GM23338 (cell line): ENCODE measurements at places on chromosomes 7 and 10.

GRCh38 chr7:150332852-150333635 lies 8.4 kb downstream of the RARRES2 start:
- DNase-seq, result no peak

GRCh38 chr10:22453948-22454591 lies 108.8 kb downstream of the SPAG6 start:
- no peak for DNase-seq

- DNase-seq, result peak; percentile 67
These were observed 1.4 kb upstream of the UFSP1 start for GRCh38 chr7:100890653-100891567.

GRCh38 chr10:113524120-113524519 lies 28.7 kb upstream of the HABP2 start:
- DNase-seq, result peak; percentile 62

GRCh38 chr10:88226071-88226659 lies 357.0 kb downstream of the RNLS start:
- DNase-seq, result no peak

- no peak for DNase-seq
These were observed 43.5 kb downstream of the VWA2 start for GRCh38 chr10:114282526-114282925.

- DNase-seq, result no peak
These were observed 3.0 kb downstream of the IRF5 start for GRCh38 chr7:128940494-128941322.

GRCh38 chr7:83301416-83301815 lies 138.7 kb upstream of the PCLO start:
- no peak for DNase-seq

DNA sequence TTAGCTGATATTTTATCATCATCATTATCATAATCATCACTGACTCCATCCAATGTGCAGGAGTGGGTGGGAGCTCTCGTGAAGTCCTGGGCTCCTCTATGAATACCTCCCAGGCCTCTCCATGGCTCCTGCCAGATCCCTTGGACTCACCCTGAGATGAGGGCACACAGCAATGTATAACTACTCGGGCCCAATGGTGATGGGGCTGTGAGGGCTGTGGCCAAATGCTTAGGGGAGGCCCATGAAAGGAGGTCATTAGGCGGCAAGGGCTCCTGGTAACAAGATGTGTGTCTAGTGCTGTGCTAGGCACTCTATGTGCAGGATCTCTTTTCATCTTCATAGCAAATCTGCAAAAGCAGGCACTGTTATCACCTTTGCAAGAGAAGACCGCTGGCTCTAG lies 270.9 kb downstream of the GLRX3 start:
- DNase-seq, result no peak

- DNase-seq, result no peak
These were observed 381.0 kb upstream of the NRP1 start for GRCh38 chr10:33715303-33715975.

DNA sequence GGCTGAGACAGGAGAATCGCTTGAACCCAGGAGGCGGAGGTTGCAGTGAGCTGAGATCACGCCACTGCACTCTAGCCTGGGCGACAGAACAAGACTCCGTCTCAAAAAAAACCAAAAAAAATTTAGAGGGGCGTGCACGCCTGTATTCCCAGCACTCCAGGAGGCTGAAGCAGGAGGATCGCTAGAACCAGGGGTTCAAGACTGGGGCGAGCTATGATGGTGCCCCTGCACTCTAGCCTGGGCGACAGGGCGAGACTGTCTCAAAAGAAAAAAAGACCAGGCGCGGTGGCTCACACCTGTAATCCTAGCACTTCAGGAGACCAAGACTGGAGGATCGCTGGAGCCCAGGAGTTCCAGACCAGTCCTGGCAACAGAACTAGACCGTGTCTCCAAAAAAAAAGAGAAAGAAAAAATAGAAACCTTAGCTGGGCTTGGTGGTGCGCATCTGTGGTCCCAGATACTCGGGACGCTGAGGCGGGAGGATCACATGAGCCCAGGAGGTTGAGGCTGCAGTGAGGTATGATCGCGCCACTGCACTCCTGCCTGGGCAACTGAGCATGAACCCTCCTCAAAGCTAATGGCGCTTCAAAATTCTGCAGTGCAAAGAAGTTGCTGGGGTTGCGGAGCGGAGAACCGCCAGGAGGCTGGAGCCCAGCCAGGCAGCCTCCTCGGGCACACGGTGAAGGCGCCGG lies 382 bp upstream of the MBLAC1 start:
- no peak for DNase-seq

DNA sequence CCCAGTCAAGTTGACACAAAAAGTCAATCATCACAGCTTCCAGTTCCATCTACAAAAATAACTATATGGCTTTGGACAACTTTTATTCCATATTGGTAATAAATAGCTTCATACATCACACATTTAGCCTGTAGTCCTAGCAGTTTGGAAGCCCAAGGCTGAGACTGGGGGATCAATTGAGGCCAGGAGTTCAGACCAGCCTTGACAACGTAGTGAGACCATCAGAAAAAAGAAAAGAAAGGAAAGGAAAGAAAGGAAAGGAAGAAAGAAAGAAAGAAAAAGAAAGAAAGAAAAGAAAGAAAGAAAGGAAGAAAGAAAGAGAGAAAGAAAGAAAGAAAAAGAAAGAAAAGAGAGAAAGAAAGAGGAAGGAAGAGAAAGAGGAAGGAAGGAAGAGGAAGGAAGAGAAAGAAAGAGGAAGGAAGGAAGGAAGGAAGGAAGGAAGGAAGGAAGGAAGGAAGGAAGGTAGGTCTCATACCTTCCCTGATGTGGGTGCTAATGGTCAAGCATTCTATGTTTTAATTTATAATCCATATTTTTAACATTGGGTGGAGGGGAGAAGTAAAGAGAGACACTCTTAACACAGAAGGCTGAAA lies 37.8 kb downstream of the CAV1 start:
- no peak for DNase-seq

GRCh38 chr7:150326657-150327268 lies 3.4 kb upstream of the ACTR3C start:
- DNase-seq, result no peak

GRCh38 chr7:70237256-70237655 lies 639.0 kb downstream of the AUTS2 start:
- DNase-seq, result no peak

GRCh38 chr7:100573691-100574361 lies at the start of gene SAP25:
Gene SAP25 (minus strand): TSS chr7:100573900. CDS start chr7:100573742, 158 bp downstream.
- DNase-seq, result peak; percentile 80

- DNase-seq, result no peak
These were observed 130.3 kb upstream of the ASAH2 start for GRCh38 chr10:50381642-50382041.

GRCh38 chr10:15118615-15119014 lies 21.5 kb downstream of the RPP38 start:
- DNase-seq, result no peak

DNA sequence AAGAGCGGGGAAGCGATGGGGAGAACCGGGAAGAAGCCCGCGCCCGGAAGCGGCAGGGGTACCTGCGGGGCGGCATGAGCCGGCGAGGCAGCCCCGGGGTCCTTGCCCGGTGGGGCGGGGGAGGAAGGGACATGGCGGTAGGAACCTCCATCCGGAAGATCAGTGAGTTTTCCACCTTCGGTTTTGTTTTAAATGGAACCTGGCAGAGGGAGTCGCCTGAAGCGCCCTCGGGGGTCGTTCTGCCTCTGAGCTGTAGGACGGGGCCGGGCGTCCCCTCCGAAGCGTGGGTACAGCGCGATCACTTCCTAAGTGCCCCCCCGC lies 471 bp downstream of the PFKP start:
- DNase-seq, result peak; percentile 47

GRCh38 chr10:121064491-121064890 lies 213.3 kb downstream of the WDR11 start:
- DNase-seq, result no peak

GRCh38 chr7:107167483-107168232 lies 1.1 kb upstream of the HBP1 start:
- peak; percentile 78 for DNase-seq

DNA sequence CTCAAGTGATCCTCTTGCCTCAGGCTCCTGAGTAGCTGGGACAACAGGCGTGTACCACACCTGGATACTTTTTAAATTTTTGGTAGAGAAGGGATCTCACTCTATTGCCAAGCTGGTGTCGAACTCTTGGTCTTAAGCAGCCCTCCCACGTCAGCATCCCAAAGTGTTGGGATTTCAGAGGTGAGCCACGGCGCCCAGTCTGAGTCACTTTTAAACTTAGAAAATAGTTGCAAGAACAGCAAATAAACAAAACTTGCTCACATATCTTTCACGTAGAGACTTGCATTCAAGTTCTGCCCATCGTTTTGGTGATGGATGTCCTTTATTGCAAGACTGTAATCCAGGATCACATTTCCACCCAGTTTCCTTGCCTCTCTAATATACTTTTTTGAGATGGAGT lies 16.6 kb downstream of the GTF2I start:
- no peak for DNase-seq

- peak; percentile 48 for DNase-seq
These were observed 5.3 kb upstream of the TMEM139 start for GRCh38 chr7:143279186-143280098.

DNA sequence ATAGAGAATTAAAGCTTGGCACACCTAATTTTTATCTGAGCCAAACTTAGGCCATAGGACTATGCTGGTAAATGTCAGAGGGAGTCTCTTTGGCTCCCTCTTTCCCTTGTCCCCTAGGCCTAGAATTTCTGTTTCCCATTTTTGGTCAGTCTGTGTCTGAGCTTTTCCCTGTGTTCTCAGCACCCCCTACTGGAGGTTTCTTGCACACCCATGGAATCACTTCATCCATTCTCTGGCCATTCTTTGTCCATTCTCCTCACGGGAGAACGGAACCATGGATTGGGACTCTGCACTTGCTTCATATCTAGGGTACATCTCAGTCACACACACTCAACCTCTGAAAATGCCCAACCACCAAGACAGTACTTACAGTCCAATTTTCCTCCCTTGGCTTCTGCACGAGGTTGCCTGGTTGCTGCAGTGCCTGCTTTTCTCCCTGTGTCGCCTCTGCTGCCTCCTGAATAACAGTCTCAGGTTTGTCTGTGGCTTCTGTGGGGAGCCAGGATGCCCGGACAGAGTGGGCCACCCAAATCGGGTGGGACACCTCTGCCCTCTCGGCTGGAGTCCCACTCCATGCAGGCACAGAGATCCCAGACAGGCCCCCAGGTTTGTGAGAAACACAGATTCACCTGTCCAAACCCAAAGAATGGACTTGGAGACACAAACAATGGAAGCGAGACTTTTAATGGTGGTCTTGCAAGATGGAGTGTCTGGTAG lies 35.1 kb upstream of the DNAH11 start:
- peak; percentile 84 for DNase-seq

GRCh38 chr10:14673189-14673861 lies 101.4 kb downstream of the FAM107B start:
- no peak for DNase-seq

- no peak for DNase-seq
These were observed 30.6 kb upstream of the ITGB1 start for GRCh38 chr10:32988604-32989003.
